ENCODE measurements at places on chromosomes 6 and 20. TPM values are rescaled to one million over a fixed set of nuclear protein-coding genes. Genes with fewer than 3 reads are reported as not detected.

PRR18 gene
- 0.22 TPM for total RNA-seq

CRISP3 gene
- total RNA-seq: 0.04 TPM

BMP7 gene
- total RNA-seq: 3.8 TPM

ECT2L gene
- total RNA-seq: 0.09 TPM

BEND3 gene
- total RNA-seq: 2.3 TPM

SEMG2 gene
- not detected for total RNA-seq

CDSN gene
- not detected for total RNA-seq

CCN6 gene
- total RNA-seq: 0.09 TPM

C20orf202 gene
- total RNA-seq: 0.35 TPM

NR2E1 gene
- not detected for total RNA-seq

TNFAIP3 gene
- total RNA-seq: 6.6 TPM

DZANK1 gene
- total RNA-seq: 1.5 TPM

PPP1R16B gene
- total RNA-seq: 5.5 TPM

GABRR1 gene
- total RNA-seq: 0.40 TPM

LRRC73 gene
- 0.22 TPM for total RNA-seq

RFX6 gene
- total RNA-seq: not detected

WFDC10B gene
- not detected for total RNA-seq

TSPO2 gene
- 0.22 TPM for total RNA-seq

HLA-DOA gene
- total RNA-seq: 1.5 TPM

RUNX2 gene
- total RNA-seq: 0.49 TPM

RCAN2 gene
- total RNA-seq: 2.2 TPM

RAB44 gene
- total RNA-seq: 0.04 TPM

TTBK1 gene
- total RNA-seq: under 0.01 TPM

SH3BGRL2 gene
- total RNA-seq: 8.5 TPM

SLC24A3 gene
- 5.9 TPM for total RNA-seq

SLC17A9 gene
- 1.7 TPM for total RNA-seq

B3GALT4 gene
- 2.2 TPM for total RNA-seq

SOX4 gene
- total RNA-seq: 27.3 TPM

CDH4 gene
- total RNA-seq: 0.66 TPM

SLC17A3 gene
- total RNA-seq: not detected

CAP2 gene
- 56.3 TPM for total RNA-seq

NOX3 gene
- not detected for total RNA-seq

ATP6V1G2 gene
- total RNA-seq: 1.4 TPM

IGF2R gene
- total RNA-seq: 66.6 TPM

TFAP2A gene
- total RNA-seq: 0.13 TPM

DSTN gene
- 145 TPM for total RNA-seq

SMLR1 gene
- not detected for total RNA-seq

SLC17A1 gene
- total RNA-seq: not detected

RIPPLY2 gene
- total RNA-seq: not detected

PTGIS gene
- 23.8 TPM for total RNA-seq

MYBL2 gene
- total RNA-seq: 6.4 TPM

HLA-G gene
- total RNA-seq: not detected

SIRT5 gene
- total RNA-seq: 10.0 TPM

DNAH8 gene
- total RNA-seq: 2.2 TPM

BMP6 gene
- 1.3 TPM for total RNA-seq

PPIL6 gene
- 5.9 TPM for total RNA-seq

BEND6 gene
- total RNA-seq: 0.27 TPM

GSTA2 gene
- total RNA-seq: not detected

NHSL1 gene
- 21.7 TPM for total RNA-seq

TSBP1 gene
- not detected for total RNA-seq

SFT2D1 gene
- total RNA-seq: 21.1 TPM
